ENCODE measurements at places on chromosomes 2 and 18.

DNA sequence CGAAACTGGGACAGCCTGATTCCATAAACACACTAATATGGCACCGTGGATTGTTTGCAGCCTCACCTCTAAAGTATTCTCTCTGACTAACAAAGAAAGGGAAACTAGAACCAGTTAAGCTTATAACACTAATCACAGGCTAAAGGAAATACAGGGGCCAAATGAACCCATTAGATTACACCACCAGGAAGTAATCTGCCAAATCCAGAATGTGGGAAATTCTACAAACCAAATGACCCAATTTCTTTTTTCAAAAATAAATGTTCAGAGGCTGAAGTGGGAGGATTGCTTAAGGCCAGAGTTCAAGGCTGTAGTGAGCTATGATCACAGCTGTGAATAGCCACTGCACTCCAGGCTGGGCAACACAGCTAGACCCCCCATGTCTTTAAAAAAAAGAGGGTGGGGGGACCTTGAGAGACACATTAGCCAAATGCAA, 1.5 kb upstream of the MPPE1 start:
- no peak for DNase-seq

DNA sequence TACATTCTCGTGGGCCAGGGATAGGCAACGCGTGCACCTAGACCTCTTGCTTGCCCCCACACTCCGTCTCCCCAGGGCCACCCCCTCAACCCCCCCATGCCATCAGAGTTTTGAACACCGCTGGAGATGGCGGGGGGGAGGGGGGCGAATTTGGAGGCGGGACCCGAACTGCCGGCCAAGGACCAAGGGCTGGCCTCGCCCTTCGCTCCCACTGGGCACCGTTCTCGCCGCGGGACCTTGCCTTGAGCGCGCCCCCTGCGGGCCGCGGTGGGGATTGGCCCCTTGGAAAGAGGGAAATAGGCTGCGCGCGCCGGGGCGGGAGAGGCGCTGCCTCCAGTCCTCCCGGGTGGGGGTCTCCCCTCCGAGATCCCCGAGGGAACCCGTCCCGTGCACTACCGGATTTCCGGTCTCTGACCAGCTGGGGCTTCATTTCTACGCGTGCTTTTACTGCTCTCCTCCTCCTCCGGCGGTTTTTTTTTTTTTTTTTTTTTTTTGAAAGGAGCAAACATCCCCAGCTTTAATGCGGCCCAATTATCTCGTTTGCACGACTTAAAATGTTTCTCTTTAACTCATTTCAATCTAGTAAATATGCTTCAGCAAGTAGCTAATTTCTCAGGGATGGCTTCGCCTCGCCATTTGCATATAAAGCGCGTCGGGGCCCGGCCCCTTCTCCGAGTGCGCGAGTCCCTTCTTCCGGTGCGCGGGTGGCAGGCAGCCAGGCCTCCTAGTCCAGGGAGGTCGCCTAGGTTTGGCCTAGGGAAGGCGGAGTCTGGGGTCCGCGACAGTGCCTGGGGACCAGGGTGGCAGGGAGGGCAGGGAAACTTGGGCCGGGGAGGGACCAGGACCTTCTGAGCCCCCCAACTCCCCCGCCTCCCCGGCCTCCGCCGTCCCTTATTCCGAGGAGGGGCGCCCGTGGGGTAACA, 10.0 kb upstream of the GBX2 start:
- no peak for DNase-seq

DNA sequence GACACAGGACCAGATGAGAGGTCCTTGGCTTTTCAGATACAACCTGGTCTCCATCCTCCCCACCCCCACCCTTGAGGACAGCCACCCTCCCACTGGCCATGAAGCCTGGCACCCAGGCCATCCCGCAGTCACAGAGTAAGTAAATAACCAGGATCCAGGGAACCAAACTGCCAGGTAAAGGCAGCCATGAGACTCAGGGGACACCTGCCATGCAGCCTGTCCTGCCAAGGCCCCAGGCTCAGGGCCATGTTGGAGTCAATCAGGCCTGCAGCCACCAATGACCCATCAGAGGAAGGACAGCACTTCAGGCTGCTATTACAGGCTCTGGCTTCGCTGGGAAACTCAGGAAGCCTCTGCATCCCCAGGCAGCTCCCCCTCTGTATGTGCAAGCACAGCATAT, 15.6 kb downstream of the SPATA3 start:
- DNase-seq, result no peak

- no peak for DNase-seq
These were observed 4.1 kb downstream of the FIGN start for GRCh38 chr2:163731735-163732134.

DNA sequence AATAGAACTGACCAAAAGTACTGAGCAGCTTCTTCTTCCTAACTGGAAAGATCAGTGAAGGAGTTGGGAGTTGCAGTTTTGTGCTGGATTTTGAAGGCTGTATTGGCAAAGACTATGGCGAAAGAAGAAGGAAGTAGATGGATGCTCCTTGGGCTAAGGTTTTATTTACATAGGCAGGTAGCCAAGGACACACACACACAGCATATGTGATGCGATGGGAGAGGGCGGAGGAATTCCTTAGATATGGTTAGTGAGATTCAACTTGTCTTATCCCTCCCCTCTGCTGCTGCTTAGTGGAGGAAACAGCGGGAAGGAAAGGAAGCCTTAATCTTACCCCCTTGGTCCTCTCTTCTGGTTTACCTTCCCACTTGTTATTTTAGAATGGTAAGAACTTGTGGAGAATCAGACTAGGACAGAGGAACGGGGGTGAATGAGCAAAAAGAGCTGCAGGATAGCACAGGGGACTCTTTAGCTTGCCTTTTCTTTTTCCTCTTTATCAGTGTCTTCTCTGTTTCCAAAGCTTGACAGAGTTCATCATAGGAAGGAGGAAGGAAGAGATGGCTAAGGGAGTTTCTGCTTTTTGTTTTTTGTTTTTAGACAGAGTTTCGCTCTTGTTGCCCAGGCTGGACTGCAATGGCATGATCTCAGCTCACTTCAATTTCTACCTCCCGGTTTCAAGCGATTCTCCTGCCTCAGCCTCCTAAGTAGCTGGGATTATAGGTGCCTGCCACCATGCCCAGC, 87.9 kb downstream of the OSBPL6 start:
- DNase-seq, result no peak

All from occipital lobe (tissue), 3 donors.